ENCODE measurements at places on chromosomes 13 and 19. TPM values are rescaled to one million over a fixed set of nuclear protein-coding genes. Genes with fewer than 3 reads are reported as not detected.

The NRTN gene
- total RNA-seq: 6.6 TPM

The ZNF223 gene
- total RNA-seq: 2.5 TPM

The C19orf67 gene
- total RNA-seq: not detected

The LRRC8E gene
- not detected for total RNA-seq

The CEACAM7 gene
- total RNA-seq: 1.1 TPM

The SERPINE3 gene
- total RNA-seq: not detected

DNA sequence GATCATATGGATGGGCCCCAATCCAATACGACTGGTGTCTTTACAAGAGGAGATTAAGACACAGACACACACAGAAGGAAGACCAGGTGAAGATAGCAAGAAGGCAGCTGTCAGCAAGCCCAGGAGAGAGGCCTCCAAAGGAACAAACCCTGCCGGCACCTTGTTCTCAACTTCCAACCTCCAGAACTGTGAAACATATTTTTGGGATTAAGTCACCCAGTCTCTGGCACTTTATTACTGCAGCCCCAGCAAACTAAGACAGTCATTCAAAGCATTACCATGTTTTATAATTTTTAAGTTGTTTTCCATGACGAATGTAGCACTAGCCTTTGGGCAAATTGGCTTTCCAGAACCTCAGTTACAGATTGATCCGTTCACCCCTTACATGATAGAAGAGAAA is 11.3 kb downstream of the STARD13 start:
- DNase-seq: no peak

DNA sequence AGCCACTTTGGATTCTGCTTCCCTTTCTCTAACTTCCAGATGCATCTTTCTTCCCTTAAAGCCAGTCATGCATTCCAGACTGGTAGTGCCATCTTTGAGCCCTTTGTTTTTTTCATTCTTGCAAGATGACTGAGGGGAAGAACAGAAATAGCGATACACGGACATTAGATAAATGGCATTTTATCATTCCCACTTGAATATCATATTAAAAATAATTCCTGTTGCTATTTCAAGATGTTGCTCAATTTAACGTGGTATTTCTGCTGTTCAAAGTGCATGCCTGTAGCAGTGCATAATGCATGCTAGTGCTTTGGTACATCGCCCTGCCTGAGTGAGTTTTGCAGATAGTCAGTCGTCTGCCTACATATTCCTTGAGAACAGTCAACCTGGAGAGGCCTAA is 140.6 kb upstream of the FRY start:
- DNase-seq: no peak

DNA sequence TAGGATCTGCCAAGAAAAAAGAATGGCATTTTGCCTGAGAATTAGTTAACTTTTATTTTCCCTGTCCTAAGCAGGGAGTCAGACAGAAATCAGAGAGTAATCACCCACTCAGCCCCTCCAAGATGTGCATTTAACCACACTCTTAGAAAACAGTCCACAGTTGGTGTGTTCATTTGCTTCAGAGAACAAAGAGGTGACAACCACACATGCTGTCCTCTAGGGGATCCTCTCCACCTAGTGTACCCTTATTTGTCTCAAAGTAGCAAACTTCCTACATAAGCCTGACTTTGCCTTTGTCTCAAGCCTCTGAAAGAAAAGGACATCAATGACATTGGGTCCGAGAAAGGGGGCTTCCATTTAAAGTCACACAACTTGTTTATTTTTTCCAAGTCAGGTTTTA is 107.0 kb upstream of the RFC3 start:
- no peak for DNase-seq

DNA sequence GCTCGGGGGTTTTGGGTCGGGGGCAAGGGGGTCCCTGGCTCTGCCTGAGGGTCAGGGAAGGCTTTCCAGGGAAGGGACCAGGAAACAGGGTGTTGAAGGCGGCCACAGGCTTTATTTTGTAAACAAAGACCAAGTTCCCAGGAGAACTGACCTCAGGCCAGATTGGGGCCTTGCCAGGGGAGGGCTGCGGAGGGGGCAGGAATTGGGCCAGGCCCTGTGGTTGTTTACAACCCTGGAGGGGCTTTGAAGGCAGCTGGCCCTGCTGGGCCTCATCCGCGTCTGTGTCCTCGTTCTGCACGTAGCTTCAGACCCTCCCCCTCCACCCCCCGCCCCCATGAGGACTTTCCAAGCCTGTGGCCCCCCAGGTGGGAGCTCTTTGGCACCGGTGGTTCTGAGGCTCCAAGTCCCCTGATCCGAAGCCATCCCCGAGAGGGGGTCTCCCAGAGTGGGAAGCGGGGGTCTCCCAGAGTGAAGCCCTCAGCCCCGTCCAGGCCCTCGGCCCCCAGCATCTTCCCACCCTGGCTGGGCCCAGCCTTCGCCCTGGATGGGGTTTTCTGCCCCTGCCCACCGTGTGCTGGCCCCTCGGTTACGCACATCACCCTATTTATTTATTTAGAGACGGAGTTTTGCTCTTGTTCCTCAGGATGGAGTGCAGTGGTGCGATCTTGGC is 13.5 kb upstream of the BSG start:
- DNase-seq: no peak

DNA sequence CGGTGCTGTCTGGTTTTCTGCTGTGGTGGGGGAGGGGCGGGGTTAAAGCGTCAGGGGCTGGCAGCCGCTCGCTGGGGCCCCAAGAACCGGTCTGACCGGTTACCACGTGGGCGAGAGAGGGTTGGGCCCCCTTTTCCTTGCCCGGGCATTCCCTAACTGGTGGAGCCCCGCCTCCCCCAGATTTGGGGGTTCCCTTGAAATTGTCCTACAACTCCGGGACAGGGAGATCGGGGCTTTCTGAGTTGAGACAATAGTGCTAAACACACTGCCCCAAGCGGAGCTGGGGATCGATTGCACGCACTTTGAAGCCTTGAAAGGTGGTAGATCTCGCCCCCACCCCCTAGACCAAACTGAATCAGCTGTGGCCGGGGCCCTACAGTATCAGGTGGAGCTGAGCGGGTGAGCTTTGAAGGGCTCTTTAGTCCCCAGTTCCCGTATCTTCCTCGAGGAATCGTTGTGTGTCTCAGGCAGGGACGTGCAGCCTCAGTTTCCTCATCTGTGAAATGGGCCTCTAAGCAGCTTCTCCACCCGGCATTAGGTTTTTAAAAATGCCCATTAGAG is 4.8 kb downstream of the IER2 start:
- peak; percentile 90 for DNase-seq

DNA sequence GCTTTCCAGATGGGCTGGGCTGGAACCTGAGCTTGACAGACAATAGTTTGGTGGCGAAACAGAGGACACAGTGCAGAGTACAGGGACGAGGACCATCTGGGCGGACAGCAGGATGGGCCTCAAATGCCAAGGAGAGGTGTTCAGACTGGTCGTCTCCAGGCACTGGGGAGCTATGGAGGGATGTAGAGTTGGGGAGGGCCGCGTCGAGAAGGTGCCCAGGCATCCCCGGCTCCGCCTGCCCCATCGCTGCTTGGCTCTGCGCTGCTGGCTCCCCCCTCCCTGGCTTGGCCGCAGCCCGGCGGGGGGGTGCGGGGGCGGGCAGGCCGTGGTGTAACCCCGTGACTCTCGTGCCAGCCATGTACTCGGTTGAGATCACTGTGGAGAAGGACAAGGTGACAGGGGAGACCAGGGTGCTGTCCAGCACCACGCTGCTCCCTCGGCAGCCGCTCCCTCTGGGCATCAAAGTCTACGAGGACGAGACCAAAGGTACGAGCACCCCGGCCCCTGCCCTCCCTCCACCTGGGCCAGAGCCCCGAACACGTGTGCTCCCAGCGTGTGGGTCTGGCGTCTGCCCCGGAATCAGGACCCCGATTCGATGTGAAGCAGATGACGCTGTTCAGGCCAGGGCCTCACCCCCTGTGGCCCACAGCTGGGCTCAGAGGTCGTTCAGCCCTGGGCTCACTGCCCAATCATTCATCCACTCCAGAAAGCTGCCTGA is 10.8 kb upstream of the MISP start:
- DNase-seq: no peak

- peak; percentile 90 for DNase-seq
Measured at GRCh38 chr19:1856698-1857603, 6.4 kb downstream of the KLF16 start.

GRCh38 chr13:98581381-98581780 is 4.5 kb upstream of the STK24 start:
- no peak for DNase-seq

DNA sequence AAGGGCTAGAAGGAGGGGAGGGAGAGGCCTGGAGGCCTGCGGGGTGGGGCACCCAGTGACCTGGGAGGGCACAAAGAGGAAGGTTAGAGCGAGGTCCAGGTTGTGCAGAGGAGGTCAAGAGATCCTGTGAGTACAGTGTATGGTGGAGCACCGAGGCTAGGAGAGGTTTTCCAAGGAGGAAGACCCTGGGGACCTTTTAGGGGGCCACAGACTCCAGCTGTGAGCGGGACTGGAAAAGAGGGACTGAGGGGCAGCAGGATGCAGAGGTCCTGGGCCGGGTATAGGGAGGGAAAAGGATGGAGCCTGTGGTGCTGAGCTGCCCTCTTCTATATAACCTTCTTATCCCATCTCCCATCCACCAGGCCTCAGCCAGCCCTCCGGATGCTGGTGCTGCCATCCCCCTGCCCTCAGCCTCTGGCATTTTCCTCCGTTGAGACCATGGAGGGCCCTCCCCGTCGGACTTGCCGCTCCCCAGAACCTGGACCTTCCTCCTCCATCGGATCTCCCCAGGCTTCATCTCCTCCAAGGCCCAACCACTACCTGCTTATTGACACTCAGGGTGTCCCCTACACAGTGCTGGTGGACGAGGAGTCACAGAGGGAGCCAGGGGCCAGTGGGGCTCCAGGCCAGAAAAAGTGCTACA is 863 bp downstream of the ZNF581 start:
- DNase-seq: no peak

GRCh38 chr19:48571378-48572162 is 19.6 kb downstream of the SULT2B1 start:
- DNase-seq: no peak
